ENCODE measurements at places on chromosomes 7 and 10.

DNA sequence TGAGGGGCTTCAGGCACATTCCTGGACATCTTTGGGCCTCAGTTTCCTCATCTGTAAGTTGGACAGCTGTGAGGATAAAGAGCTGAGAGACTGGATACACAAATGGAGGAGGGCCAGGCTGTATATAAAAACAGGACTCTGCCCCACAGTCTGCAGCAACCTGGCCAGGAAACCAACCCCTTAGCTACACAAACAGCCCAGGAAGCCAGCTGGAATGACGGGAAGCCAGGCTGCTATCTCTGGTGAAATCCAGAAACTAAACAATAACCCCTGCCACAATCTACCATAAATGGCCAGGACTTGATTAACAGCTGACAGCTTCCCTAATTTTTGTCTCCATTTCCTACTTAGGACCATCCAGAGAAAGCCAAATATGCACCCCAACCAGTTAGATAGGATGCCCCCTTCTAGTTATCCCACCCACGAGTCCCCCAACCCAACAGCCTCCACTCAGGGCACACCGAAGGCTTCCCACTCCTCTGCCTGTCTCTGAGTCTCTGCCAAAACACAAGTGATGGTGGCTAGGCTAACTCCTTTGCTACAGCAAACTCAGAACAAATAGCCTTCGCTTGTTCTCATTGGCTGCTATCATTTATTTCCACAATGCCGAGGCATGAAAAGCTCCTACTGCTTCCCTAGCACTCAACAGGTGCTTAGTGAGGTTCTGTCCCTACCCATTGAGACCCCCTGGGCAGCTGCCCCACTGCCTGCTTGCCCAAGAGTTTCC is 110.0 kb upstream of the TCF7L2 start:
- no peak for DNase-seq

- DNase-seq = no peak
Observed at GRCh38 chr10:71390461-71390835, 6.3 kb upstream of the CDH23 start.

- DNase-seq = no peak
Observed at GRCh38 chr7:5700391-5700985, 81.0 kb downstream of the RNF216 start.

- no peak for DNase-seq
Observed at GRCh38 chr10:90417476-90418210, 440.2 kb downstream of the HTR7 start.
